ENCODE measurements at places on chromosomes 12 and 14.

DNA sequence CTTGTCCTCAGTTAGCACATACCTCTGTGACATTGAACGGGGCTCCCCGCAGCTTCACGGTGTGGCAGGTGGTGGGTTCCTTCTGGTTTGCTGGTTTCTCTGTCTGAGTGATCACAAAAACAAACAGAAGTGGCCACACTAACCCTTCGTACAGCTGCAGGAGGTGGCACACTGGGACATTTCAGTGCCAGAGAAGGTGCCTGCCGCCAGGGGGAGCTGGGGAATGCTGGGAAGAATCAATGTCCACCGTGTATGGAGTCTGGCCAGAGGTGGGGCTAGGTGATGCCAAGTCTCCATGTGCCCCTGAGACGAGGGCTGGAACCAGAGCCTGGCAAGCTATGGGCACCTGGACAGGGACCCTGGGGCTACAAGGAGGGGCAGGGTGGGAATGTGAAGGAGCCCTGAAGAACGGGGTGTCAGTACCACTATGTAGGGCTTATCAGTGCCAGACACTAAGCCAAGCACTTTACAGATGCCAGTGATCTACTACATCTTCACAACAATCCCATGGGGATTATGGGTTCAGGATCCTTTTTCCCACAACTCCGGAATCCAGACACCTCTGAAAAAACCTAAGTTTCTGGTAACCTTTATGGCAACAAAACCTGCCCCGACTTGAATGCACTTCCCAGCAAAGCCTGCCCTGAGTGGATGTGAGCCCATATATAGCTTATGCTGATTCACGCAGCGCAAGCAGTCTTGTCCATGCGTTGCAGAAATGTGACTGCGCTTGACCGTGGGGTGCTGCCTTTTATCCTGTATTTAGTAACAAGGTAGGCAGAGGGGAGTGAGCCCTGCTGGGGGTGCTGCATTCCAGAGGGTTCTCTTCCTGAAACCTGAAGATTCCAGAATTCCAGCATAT lies 10.8 kb downstream of the RBM19 start:
- DNase-seq = no peak

DNA sequence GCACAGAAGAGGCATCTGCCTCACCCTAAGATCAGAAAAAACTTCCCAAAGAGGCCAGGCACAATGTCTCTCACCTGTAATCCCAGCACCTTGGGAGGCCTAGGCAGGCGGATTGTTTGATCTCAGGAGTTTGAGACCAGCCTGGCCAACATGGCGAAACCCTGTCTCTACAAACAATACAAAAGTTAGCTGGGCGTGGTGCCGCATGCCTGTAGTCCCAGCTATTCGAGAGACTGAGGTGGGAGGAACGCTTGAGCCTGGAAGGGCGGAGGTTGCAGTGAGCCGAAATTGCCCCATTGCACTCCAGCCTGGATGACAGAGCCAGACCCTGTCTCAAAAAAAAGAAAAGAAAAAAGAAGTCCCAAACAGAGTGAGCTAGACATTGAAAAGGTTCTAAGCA lies 4.5 kb downstream of the ZBTB1 start:
- DNase-seq = no peak

DNA sequence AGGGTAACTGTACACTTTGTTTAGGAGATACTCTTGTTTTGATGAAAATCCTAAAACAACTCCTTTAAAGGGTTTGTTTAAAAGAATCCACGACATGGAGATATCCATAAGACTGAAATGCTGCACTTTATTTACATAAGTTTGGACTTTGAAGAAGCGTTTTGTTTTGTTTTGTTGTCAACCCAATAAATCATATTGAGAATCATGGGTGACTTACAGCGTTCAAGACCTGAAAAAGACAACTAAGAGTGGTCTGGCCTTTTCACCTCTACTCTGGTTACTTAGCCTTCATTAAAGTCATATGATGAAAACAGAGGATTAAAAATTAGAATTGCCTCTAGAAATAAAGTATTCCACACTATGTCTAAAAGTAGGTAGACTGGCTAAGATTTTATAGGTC lies 234.8 kb downstream of the ADAMTS20 start:
- no peak for DNase-seq

GRCh38 chr14:100539766-100540140 lies 47.5 kb downstream of the BEGAIN start:
- DNase-seq = no peak

- no peak for DNase-seq
Observed at GRCh38 chr14:62796431-62796830, 248.8 kb downstream of the KCNH5 start.

GRCh38 chr14:104721505-104722431 lies 2.3 kb upstream of the ADSS1 start:
- no peak for DNase-seq

Data from NCI-H146 (cell line).